ENCODE measurements at places on chromosomes 13 and 19. TPM values are rescaled to one million over a fixed set of nuclear protein-coding genes. Genes with fewer than 3 reads are reported as not detected.

The CGB5 gene
- total RNA-seq, result 0.23 TPM

The ZNF358 gene
- total RNA-seq, result 18.7 TPM

The PTPRH gene
- 3.8 TPM for total RNA-seq

The BTBD2 gene
- 46.5 TPM for total RNA-seq

The ZC3H13 gene
- 11.5 TPM for total RNA-seq

The GARIN5A gene
- 2.4 TPM for total RNA-seq

The LRRC25 gene
- not detected for total RNA-seq

The EDNRB gene
- not detected for total RNA-seq

The LRRC63 gene
- 0.08 TPM for total RNA-seq

The NCR1 gene
- not detected for total RNA-seq

The ZNF83 gene
- 0.11 TPM for total RNA-seq

The TTC9B gene
- total RNA-seq, result 0.61 TPM

The SIAH3 gene
- not detected for total RNA-seq

The ZNF223 gene
- 5.1 TPM for total RNA-seq

The ZNF567 gene
- total RNA-seq, result 7.8 TPM

The BEST2 gene
- total RNA-seq, result 2.9 TPM

The SPIB gene
- 0.32 TPM for total RNA-seq

The KLK8 gene
- not detected for total RNA-seq

The PSG2 gene
- total RNA-seq, result 0.05 TPM

The LATS2 gene
- 10.7 TPM for total RNA-seq

The SULT2A1 gene
- not detected for total RNA-seq

The LSR gene
- total RNA-seq, result 10.2 TPM

The LGALS4 gene
- 0.17 TPM for total RNA-seq

The FUT2 gene
- not detected for total RNA-seq

The ZNF724 gene
- 0.83 TPM for total RNA-seq

The TUBGCP3 gene
- 16.3 TPM for total RNA-seq

The OSCAR gene
- total RNA-seq, result 0.20 TPM

The MAP2K2 gene
- total RNA-seq, result 169 TPM
